ENCODE measurements at places on chromosomes 13 and 19. TPM values are rescaled to one million over a fixed set of nuclear protein-coding genes. Genes with fewer than 3 reads are reported as not detected.

The ITGBL1 gene
- 121 TPM for total RNA-seq

The KMT2B gene
- 37.9 TPM for total RNA-seq

The SPTBN4 gene
- total RNA-seq = 3.6 TPM

The LHB gene
- 0.84 TPM for total RNA-seq

The ZNF814 gene
- 11.1 TPM for total RNA-seq

GRCh38 chr13:44734201-44734707, 158.1 kb upstream of the TSC22D1 start:
- no peaks in the 10 kb centered on the region for H3K36me3 ChIP-seq
- H3K4me1 ChIP-seq = no peaks in the 10 kb centered on the region
- DNase-seq = no peak
- no peak overlapping the region for H3K4me3 ChIP-seq
- H3K27me3 ChIP-seq = no peaks in the 10 kb centered on the region
- no peak overlapping the region for H3K27ac ChIP-seq

- no peaks in the 10 kb centered on the region for H3K27me3 ChIP-seq
- no peaks in the 10 kb centered on the region for H3K36me3 ChIP-seq
- no peak overlapping the region for H3K27ac ChIP-seq
- H3K4me1 ChIP-seq = no peaks in the 10 kb centered on the region
- no peak overlapping the region for H3K4me3 ChIP-seq
These were observed 25.7 kb downstream of the DIAPH3 start for GRCh38 chr13:60137911-60138560.

DNA sequence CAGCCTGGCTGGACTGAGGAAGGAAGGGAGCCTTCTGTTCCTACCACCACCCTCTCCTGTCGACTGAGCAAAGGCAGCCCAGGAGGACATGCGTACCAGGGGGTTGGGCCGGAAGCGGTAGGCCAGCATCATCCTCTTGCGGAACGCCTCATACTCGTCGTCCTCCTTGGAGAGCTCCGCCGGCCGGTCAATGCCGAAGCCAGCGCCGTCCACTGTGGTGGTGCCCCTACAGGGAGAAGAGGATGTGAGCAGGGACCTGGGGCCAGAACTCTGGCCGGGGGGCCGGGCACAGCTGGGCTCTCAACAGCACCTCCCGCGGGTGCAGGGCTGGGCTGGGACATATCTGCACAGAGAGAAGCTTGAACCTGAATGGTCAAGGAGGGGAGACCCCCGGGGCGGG, 3.8 kb upstream of the TM6SF2 start:
- H3K4me1 ChIP-seq = no peaks in the 10 kb centered on the region
- no peak for DNase-seq
- H3K27me3 ChIP-seq = no peaks in the 10 kb centered on the region
- no peak overlapping the region for H3K4me3 ChIP-seq
- no peaks in the 10 kb centered on the region for H3K36me3 ChIP-seq
- H3K27ac ChIP-seq = no peak overlapping the region

DNA sequence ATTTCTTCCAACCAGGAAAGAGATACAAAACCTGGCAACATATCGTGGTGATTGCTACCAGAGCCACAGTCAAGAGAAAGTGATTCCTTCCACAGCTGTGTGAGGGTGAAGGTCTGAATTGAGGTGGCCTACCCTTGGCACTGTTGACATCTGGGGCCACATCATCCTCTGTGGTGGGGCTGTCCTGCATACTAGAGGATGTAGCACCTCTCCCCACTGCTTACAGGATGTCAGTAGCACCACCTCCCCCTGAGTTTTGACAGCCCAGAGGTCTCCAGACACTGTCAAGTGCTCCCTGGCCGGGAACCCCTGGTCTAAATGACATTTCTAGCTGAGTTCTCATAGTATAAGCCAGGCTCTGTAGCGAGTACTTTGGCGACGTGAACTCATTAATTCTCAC, 15.5 kb downstream of the PTGER1 start:
- H3K4me1 ChIP-seq = no peaks in the 10 kb centered on the region
- H3K4me3 ChIP-seq = no peak overlapping the region
- H3K27ac ChIP-seq = no peak overlapping the region

GRCh38 chr13:44648392-44649103, 72.4 kb upstream of the TSC22D1 start:
- no peaks in the 10 kb centered on the region for H3K27me3 ChIP-seq
- no peak for DNase-seq
- H3K36me3 ChIP-seq = no peaks in the 10 kb centered on the region
- H3K4me1 ChIP-seq = no peaks in the 10 kb centered on the region
- H3K27ac ChIP-seq = no peak overlapping the region
- H3K4me3 ChIP-seq = no peak overlapping the region

DNA sequence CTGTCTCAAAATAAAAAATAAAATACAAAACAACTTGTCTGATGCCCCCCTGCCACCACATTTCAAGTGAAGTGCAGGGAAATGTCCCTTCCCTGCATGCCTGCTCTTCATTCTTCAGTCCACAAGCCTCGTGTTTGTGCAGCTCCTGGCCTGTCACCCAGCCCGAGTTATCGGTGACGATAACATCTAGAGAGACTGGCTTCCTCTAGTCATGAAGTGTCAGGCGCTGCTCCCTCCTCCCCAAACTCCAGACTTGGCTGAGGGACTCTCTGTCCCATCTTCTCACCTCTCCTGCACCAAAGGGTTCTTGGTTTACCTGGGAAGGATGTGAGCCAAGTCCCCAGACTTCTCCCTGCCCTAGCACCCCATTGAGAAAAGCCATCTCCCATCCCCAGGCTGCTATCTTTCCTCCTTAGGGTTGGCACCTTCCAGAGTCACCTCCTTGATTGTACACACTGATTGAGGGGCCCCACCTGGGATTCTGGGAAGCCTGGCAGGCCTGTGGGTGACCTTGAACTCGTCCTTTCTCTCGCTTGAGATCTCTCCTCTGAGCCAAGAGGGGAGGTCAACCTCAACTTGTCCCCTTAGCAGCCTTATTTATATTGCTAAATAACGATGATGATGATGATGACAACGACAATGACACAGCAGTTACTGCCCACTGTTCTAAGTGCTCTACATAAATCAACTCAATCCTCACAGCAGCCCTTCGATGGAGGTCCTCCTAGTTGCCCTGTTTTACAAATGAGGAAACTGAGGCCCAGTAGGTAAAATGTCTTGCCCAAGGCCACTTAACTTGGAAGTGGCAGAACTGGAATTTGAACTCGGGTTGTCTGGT, 13.1 kb upstream of the PLAUR start:
- no peak for DNase-seq
- no peak overlapping the region for H3K27ac ChIP-seq
- no peak overlapping the region for H3K4me3 ChIP-seq
- H3K4me1 ChIP-seq = no peaks in the 10 kb centered on the region
- H3K36me3 ChIP-seq = no peaks in the 10 kb centered on the region

DNA sequence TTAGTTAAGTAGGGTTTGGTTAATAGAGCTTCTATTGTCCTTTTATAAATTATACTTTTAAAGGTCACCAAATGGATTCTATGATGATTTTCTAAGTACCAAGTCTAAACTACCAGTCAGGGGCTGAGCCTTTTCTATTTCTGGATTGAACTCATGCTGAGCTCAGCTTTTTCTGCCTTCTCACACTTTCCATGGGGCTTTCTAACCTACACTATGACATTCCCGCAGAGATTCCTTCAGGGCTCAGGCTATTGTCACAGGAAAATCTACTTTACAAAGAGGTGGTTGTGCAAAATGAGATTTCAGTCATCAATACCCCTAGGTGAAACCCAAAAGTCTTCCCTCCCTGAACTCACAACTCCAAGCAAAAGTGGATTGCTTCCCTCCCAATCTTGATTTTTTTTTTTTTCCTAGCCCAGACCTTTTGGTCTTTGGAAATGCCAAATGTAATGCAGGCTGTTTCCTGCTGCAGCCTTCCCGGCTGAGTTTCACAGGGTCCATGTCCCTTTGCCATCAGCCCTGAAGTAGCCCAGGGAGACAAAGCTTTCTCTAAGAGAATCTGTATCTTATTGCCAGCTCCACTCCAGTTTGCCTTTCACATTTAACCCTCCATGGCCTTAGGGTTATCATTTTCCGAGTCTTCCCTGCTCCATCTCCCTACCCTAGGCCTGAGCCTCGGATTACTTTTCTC, 13.6 kb downstream of the C13orf42 start:
- no peaks in the 10 kb centered on the region for H3K36me3 ChIP-seq
- no peak overlapping the region for H3K27ac ChIP-seq
- DNase-seq = no peak
- H3K27me3 ChIP-seq = peaks cover 1% of the 10 kb centered on the region

GRCh38 chr13:59771272-59771671, 392.5 kb downstream of the DIAPH3 start:
- H3K4me3 ChIP-seq = no peak overlapping the region
- H3K27ac ChIP-seq = no peak overlapping the region
- H3K4me1 ChIP-seq = peaks cover 3% of the 10 kb centered on the region
- DNase-seq = no peak

DNA sequence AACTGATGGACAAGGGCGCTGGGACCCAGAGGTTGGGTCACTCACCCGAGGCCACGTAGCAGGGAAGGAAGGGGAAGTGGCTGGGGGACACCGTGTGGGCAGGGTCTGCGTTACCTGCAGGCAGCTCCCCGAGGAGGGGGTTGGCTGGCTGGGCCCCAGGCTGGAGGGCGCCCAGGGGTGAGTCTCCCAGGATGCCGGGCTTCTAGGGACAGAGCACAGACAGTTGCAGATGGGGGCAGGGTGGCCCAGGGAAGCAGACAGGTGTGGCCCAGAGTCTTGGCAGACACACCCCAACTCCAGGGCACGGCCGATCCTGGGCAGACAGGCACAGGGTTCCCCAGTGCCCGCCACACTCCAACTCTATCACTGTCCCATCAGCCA, 5.6 kb upstream of the FDX2 start:
- no peak for DNase-seq
- no peaks in the 10 kb centered on the region for H3K4me1 ChIP-seq
- no peaks in the 10 kb centered on the region for H3K36me3 ChIP-seq
- H3K27ac ChIP-seq = no peak overlapping the region

DNA sequence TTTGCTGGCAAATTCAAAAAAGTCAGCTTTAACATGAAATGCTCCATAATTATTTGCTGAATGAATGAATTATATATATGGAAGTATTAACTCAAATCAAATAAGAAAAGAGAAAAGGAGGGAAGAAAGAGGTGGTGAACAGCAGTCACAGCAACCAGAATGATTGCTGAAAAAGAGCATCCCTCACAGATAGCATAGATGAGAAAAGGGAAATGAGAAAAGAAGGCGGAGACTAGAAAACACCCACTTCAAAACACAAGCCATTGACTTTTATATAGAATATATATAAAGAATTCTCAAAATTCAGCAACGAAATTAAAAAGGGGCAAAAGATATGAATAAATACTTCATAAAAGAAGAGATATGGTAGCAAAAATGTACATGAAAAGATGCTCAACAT, 75.2 kb downstream of the CAB39L start:
- H3K27ac ChIP-seq = no peak overlapping the region
- H3K4me3 ChIP-seq = no peak overlapping the region
- no peaks in the 10 kb centered on the region for H3K27me3 ChIP-seq
- DNase-seq = no peak
- H3K36me3 ChIP-seq = no peaks in the 10 kb centered on the region
- H3K4me1 ChIP-seq = peaks cover 5% of the 10 kb centered on the region

Data from aorta (tissue), 5 donors.